ENCODE measurements at places on chromosomes 6 and 20.
A peak's percentile ranks its signal among the peaks of the same experiment; 100 is the strongest.

GRCh38 chr6:40957616-40958492 is 81.2 kb downstream of the UNC5CL start:
- no peak for DNase-seq

GRCh38 chr6:89859744-89860143 is 30.1 kb downstream of the CASP8AP2 start:
- DNase-seq = peak; percentile 1

GRCh38 chr6:14462135-14462534 is 344.6 kb downstream of the CD83 start:
- DNase-seq = no peak

DNA sequence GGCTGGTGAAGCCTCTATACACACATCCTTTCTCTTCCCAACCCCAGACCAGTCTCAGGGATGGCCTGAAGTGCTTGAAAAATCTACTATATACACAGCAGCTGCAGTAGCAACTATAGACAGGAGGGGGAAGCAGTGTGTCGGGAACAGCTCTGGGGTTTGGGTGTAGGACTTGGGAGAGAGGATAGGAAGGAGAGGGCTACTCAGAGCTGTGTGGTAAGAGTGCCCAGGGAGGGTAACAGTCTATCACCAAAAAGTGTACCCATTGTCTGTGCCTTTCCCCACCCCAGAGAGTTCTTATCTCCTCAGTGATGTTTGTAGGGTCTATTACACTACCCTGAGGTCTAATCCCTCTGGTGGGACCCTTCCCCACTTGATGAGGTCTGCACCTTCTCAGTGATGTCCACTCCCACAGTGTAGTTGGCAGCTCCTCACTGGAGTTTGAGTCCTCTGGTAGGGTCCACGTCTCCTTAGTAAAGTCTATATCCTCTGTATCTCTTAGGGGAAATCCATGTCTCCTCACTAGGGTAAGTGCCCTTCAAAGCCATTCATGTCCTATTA is 1.5 kb upstream of the GGT7 start:
- peak; percentile 55 for DNase-seq

- no peak for DNase-seq
Measured at GRCh38 chr20:43960231-43960630, 45.6 kb downstream of the TOX2 start.

GRCh38 chr6:132798869-132799538 is 567 bp upstream of the SLC18B1 start:
- DNase-seq = peak; percentile 46

DNA sequence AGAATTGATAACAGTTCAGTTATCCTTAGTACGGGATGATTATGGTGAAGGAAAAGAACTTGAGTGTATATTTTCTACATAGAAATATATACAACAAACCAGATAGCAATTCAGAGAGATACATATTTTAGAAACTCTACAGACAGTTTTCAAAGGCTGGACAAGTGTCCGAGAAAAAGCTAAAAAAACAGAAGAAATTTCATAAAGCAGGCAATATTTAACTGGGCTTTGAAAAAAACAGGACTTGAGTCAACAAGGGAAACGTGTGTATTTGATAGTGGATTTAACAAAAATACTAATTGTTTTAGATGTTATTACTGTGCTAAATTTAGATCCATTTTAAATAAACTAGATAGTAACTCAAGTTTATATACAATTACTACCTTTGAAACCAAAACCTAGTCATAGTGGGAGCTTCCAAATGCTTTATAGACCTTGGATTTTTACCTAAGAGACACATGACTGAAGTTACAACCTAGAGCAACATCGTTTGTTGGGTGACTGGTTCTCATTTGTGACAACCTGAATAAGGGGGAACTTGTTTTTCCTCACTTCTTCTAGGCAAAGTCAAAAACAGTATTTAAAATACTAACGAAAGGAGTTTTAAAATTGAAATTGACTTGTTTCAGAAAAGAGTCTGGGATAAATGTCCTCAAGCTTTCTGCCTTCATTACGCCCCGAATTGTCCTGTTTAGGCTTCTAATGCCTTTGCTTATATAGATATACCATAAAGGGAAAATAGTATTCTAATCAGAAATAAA is 116.7 kb upstream of the PRSS16 start:
- DNase-seq = no peak

GRCh38 chr20:45021631-45022030 is 55.3 kb downstream of the STK4 start:
- DNase-seq = no peak

DNA sequence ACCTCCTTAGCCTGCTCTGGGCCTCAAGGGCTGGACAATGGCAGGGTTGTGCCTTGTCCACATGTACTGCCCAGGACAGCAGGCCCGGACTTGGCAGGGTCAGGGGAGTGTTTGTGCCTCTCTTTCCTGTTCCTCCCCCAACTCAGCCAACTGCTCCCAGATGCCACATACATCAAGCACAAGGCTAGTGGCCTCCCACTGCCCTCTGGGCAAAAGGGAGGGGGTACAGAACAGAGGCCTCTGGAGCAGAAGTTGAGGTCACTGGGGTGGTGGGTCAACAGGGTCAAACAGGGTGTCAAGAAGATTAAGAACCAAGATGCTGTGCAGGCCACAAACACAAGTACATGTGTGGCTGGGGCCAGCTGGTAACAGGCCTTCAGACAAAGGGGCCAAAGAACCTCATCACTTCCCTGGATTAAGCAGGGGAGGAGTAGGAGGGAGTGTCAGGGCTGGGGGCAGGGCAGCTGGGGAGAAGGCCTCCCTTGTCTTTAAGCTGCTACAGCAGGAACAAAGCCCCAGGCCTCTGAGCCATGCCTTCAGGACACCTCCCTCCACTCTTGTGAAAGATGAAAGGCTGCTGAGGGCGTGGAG is 36.0 kb downstream of the KCNK5 start:
- DNase-seq = no peak

GRCh38 chr6:24899136-24899996 is 36.4 kb downstream of the RIPOR2 start:
- DNase-seq = no peak

DNA sequence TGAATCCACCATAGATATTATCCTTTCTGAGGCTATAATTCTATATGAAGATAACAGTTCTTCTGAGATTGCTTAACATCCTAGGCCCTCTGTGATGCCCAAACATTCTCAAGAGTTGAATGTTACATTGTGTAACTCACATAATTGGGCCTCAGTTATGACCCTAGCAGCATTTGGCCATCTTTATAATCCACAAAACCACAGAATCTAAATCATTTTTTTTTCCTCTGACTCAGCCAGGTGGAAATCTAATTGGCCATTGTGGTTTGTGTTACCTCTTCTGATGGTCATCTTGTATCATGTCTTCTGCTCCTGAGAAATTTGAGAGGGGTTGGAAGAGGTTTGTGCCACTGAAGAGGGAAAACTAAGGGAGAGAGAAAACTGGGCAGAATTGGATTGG is 99.5 kb downstream of the LINC00237 start:
- DNase-seq = no peak

- no peak for DNase-seq
Measured at GRCh38 chr6:127496471-127496870, 22.7 kb downstream of the MTCL3 start.

DNA sequence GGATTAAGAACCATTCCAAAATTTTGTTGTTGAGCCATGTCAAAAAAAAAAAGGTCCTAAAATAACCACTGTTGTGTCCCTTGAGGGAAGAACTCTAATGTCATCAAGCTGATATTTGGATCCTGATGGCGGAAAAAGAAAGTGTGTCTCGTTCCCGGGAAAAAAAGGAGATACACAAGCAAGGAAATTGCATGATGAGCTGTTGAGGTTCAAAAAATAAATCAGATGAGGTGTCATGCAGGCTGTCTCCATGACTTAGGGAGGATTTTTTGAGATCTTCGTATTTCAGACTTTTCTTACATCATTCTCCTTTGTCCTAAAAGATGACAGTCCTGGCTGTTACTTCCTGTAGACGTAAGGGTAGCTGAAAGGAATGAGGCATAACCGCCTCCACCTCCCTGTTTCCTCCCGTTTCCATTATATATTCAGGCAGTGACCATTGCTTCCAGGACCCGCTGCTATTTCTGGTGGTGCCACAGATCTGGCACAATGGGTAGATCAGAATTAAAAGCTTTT is 117.3 kb upstream of the TNFAIP3 start:
- DNase-seq = no peak

- DNase-seq = no peak
Measured at GRCh38 chr20:19761841-19762240, 3.8 kb downstream of the RIN2 start.

- no peak for DNase-seq
Measured at GRCh38 chr6:104711371-104711770, 148.3 kb downstream of the HACE1 start.

- no peak for DNase-seq
Measured at GRCh38 chr6:118382126-118382525, 166.0 kb upstream of the PLN start.

GRCh38 chr20:12270863-12271262 is 353.2 kb downstream of the BTBD3 start:
- DNase-seq = no peak

Measured in activated T-helper 1 cell treated with anti-CD3 and anti-CD28 coated beads, Interleukin-12 subunit alpha, Interleukin-12 subunit beta, Interleukin-2, Interleukin-4 antibody, amounts not matched to agents 30 ng/mL and 10 ng/mL and 1 ng/mL, durations not matched to agents 14 hours and 24 hours and 36 hours (primary cell).